Activated T-helper 1 cell treated with anti-CD3 and anti-CD28 coated beads, Interleukin-12 subunit alpha, Interleukin-12 subunit beta, Interleukin-2, Interleukin-4 antibody, amounts not matched to agents 30 ng/mL and 10 ng/mL and 1 ng/mL, durations not matched to agents 14 hours and 24 hours and 36 hours (primary cell): ENCODE measurements at places on chromosomes 11 and 22. TPM values are rescaled to one million over a fixed set of nuclear protein-coding genes. Genes with fewer than 3 reads are reported as not detected.

UPB1 gene
- 0.21 and 0.27 TPM in 2 replicates for total RNA-seq

MOB2 gene
- 22.6 and 27.5 TPM in 2 replicates for total RNA-seq

ADM2 gene
- 4.2 and 4.9 TPM in 2 replicates for total RNA-seq

TMEM191C gene
- total RNA-seq, result 0.59 and 0.67 TPM in 2 replicates

ARHGAP42 gene
- total RNA-seq, result 0.10 and 0.24 TPM in 2 replicates

HIC2 gene
- 5.7 and 6.2 TPM in 2 replicates for total RNA-seq

IMMP1L gene
- total RNA-seq, result 22.3 and 24.6 TPM in 2 replicates

VEGFB gene
- 55.5 and 60.2 TPM in 2 replicates for total RNA-seq

DNA sequence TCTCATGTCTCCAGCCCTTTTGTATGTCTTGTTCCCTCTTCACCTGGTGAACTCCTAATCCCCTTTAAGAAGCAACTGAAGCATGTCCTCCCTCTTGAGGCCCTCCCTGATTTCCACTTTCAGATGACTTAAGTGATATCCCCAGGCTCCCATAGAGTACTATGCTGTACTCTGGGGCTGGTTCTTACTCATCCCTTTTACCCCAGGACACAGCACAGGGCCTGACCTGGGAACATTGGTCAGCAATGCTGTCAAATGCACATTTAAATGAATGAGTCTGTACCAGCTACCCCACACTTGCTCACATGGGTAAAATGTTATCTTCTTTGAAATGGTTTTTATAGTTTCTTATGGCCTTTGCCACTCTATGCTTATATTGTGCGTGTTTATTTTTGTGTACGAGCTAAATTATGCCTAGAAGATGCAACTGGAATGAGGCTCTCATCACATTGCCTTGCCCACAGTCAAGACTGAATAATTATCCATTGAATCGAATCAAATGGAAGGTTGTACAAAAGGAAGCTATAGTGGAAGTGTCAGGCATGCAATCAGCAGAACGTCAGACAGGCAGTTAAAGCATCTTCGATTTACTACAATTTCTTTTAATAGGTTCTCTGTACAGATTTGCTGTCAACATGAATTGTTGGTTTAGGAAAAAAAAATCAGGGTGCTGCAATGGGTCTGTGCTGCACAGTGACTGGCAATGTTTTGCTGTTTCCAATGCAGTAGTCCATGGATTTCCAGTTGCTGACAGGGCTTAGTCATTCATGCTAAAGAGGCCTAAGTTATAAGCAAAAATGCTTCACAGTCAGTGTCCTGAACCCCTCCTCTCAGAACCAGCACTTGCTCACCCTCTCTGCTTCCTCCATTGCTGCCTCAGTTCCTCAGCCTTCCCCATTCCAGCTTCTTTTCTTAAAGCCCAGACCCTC is 79.5 kb downstream of the PARVA start:
- H3K36me3 ChIP-seq, result no peaks in the 10 kb centered on the region
- no peak overlapping the region for H3K27ac ChIP-seq
- H3K4me3 ChIP-seq, result no peak overlapping the region
- peaks cover 8% of the 10 kb centered on the region for H3K27me3 ChIP-seq

- H3K36me3 ChIP-seq, result no peaks in the 10 kb centered on the region
- peaks cover 17% of the 10 kb centered on the region for H3K4me1 ChIP-seq
- no peak overlapping the region for H3K4me3 ChIP-seq
- H3K27ac ChIP-seq, result no peak overlapping the region
- H3K27me3 ChIP-seq, result peaks cover under 1% of the 10 kb centered on the region
- no peak for DNase-seq
Observed at GRCh38 chr11:10590218-10590915, 21.9 kb upstream of the LYVE1 start.

DNA sequence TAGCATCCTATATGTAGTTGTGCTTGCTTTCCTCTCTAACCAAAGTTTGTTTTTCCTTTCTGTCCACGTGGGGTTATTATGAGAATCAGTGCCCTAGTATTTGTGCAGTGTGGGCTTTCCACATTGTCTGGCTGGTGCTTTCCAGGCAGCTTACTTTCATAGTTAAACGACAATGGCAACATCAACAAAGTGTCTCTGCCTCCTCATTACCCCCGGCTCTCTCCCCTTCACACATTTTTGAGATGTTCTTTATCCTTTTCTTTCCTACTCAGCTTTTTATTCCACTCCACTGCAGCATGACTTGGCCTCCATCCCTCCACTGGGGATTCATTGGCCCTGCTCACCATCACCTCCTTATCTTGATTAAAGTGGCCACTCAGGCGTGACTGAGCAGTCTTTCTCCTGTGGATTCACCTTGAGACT is 19.1 kb downstream of the SPECC1L start:
- no peak for DNase-seq
- H3K36me3 ChIP-seq, result no peaks in the 10 kb centered on the region
- no peak overlapping the region for H3K27ac ChIP-seq

GRCh38 chr11:65429068-65429681 is 6.6 kb downstream of the NEAT1 start:
- peak overlapping the region; percentile 99 for H3K4me3 ChIP-seq
- peak overlapping the region; percentile 99 for H3K27ac ChIP-seq
- H3K36me3 ChIP-seq, result peaks cover 57% of the 10 kb centered on the region
- no peaks in the 10 kb centered on the region for H3K27me3 ChIP-seq
- no peak for DNase-seq
- H3K4me1 ChIP-seq, result peaks cover 91% of the 10 kb centered on the region

- no peaks in the 10 kb centered on the region for H3K36me3 ChIP-seq
- no peak overlapping the region for H3K4me3 ChIP-seq
- peaks cover 4% of the 10 kb centered on the region for H3K27me3 ChIP-seq
- no peak overlapping the region for H3K27ac ChIP-seq
- H3K4me1 ChIP-seq, result no peaks in the 10 kb centered on the region
Observed at GRCh38 chr11:117747892-117748291, 49.1 kb downstream of the DSCAML1 start.

DNA sequence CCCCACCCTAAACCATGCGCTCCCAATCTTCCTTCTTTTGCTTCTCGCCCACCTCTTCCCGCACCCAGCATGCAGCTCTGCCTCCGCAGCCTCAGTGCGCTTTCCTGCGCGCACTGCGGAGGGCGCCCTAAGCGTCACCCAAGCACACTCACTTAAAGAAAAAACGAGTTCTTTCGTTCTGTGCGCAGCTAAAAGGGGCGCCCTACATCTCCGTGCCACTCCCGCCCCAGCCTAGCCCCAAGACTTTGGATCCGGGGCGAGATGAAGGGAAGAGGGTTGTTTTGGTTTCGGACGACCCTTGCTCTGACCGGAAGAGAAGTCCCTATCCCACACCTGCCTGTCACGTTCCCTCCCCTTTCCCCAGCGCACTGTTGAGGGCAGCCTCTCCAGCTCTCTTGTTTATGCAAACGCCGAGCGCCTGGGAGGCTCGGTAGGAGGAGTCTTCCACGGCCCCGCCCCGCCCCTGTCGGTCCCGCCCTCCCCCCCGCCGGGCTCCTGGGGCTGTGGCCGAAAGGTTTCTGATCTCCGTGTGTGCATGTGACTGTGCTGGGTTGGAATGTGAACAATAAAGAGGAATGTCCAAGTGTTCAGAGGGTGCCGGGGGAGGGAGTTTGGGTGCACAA is 5.3 kb downstream of the VSIG2 start:
- no peaks in the 10 kb centered on the region for H3K36me3 ChIP-seq
- peak overlapping the region; percentile 86 for H3K27ac ChIP-seq
- peak overlapping the region; percentile 89 for H3K4me3 ChIP-seq
- peaks cover 12% of the 10 kb centered on the region for H3K27me3 ChIP-seq
- H3K4me1 ChIP-seq, result peaks cover 28% of the 10 kb centered on the region

DNA sequence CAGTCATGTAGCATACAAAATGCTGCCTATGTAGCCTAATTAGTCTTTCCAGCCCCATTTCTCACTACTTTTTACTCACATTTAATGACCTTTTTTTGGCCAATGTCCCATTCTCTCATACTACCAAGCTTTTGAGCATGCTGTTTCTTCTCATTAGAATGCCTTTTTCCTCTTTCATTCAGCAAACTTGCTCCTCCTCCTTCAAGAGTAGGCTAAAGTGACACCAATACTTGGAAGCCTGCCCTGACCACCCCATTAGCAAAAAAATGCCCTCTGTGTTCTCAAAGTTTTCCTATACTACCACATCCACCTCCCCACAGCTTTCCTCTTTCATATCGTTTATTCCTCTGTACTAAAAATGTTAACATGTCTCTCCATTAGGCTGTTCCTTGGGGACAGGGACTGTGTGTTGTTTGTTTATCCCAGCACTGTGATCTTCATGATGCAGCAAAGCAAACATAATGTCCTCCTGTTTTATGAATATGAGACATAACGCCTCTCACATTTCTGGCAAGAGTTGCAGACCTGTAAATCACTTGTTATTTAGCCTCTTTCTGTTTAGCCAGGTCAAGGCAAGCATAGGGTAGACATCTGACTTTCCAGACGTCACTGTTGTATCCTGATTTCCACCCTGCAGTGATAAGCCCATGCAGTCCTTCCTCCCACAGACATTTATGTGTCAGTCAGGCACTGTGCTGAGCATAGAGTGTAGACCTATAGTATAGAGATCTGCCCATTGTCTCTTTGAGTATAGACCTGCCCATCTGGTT is 62.0 kb upstream of the UCP3 start:
- no peak overlapping the region for H3K4me3 ChIP-seq
- peaks cover 39% of the 10 kb centered on the region for H3K36me3 ChIP-seq
- H3K27ac ChIP-seq, result no peak overlapping the region
- H3K27me3 ChIP-seq, result no peaks in the 10 kb centered on the region
- DNase-seq, result no peak
- peaks cover 14% of the 10 kb centered on the region for H3K4me1 ChIP-seq

DNA sequence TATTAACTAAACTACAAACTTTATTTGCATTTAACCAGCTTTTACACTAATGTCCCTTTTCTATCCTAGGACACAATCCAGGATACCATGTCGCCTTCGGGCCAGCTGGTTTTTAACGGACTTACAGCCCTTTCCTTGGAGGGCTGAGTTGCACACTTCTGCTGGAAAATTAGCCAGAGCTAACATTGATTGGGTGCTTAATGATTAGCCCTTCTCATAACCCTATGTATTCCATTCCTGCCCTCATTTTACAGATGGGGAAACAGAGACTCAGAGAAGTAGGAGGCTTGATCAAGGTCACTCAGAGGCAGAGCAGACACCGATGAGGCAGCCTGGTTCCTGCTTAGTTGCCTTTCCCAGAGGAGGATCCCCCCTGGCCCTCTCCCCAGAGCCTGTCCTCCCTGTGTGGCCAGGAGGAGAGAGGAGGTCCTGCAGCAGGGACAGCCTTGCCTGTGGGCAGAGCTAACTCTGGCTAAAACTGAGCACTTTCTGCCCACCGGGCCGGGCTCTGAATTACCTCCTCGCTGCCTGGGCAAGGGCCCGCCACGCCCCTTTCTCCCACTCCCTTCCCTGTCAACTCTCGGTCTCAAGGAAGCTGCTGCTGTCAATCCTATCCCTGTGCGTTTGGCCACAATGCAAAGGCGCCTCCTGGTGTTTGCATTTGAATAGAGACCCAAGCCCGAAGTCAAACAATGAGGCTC is 59.6 kb upstream of the PAX6 start:
- H3K27ac ChIP-seq, result no peak overlapping the region
- no peaks in the 10 kb centered on the region for H3K4me1 ChIP-seq
- no peak for DNase-seq

DNA sequence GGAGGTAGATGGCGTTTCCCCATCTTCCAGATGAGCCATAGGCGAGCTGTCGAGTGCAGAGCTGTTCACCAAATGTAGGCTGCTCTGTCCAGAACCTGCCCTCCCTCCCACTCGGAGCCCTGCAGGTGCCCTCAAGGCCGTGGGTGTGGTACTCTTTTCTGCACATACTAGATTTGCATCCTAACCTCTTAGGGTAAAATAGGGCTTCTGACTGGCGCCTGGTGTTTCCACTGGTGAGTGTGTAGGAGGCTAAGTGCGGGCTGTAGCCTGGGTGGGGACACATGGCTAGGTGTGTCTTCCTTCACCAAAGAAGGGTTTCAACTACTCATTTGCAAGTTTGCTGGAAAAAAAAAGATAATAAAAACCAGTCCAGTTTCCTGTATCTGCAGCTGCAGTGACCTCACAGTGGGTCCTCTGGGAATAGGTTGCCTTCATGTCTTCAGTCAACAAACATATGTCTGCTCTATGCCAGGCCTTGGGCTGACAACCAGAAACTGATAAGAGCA is 8.5 kb downstream of the BIK start:
- no peaks in the 10 kb centered on the region for H3K36me3 ChIP-seq
- H3K27ac ChIP-seq, result no peak overlapping the region
- no peak for DNase-seq
- H3K4me3 ChIP-seq, result no peak overlapping the region

GRCh38 chr11:105870516-105871113 is 151.4 kb downstream of the MSANTD4 start:
- H3K36me3 ChIP-seq, result no peaks in the 10 kb centered on the region
- H3K4me1 ChIP-seq, result no peaks in the 10 kb centered on the region
- no peak for DNase-seq
- peaks cover 5% of the 10 kb centered on the region for H3K27me3 ChIP-seq

DNA sequence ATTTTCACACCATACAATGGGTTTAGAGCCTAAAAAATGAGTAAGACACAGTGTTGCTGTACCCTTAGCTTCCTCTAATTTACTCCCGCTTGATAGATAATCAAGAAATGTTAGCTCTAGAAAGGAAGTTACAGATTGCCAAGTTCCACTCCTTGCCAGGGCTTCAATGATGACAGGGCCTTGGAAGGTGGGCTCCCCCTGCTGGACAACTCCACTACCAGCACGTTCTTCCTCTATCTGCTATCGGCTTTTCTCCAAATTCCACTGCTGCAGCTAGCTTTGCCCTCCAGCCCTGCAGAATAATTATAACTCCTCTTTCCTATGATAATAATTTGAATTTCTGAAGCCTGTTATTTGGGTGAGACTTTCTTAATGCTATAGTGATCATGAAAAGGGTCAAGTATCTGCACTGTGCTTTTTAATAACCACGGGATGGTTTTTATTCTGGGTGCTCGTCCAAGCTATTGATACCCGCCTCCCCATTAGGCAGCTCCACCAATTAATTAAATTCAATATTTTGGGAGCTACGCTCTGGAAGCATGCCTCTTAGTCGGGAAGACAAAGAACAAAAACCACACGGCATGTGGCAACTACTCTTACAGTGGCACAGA is 9.0 kb downstream of the SYN3 start:
- no peaks in the 10 kb centered on the region for H3K4me1 ChIP-seq
- no peak overlapping the region for H3K27ac ChIP-seq
- H3K4me3 ChIP-seq, result no peak overlapping the region
- no peaks in the 10 kb centered on the region for H3K36me3 ChIP-seq
- peak; percentile 30 for DNase-seq
